ENCODE measurements at places on chromosomes 5 and 9.

- no peak for DNase-seq
These were observed 95.8 kb downstream of the PLPP1 start for GRCh38 chr5:55438998-55439397.

DNA sequence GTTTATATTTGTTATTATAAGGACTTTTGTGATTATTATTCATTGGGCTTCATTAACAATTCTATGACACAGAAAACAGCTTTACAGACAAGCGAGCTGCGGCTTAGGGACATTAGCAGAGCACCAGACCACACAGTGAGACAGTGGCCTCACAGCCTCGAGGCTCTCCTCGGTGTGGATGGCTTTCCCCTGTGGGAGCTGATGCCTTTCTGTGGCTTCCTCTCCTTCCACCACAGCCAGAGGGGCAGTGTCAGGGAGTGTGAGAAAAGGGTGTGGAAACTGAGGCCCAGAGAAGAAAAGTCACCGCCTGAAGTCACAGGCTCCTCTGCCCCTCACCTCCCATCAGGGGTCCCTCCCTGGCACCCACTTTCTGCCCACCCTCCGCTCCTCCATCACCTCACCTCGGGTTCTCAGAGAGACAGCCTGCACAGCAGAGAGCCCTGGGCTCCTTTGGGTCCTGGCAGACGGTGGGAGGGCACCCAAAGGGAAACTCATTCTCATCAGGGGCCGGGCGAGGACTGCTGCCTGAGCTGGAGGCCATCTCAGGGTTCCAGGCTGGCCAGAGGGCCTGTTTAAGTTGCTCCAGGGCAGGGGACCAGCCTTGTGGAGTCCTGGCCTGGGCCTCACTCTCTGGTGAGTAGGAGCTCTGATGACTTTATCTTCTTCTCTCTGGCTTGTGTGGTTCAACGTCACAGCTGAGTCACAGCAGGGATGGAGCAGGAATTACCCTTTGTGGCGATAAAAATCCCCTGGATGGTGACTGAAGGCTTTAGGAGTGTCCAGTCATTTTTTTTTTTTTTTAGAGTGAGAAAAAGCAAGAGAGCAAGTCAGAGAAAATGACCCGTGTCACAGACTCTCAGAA, 830 bp downstream of the TRAF1 start:
- DNase-seq, result peak; percentile 91

DNA sequence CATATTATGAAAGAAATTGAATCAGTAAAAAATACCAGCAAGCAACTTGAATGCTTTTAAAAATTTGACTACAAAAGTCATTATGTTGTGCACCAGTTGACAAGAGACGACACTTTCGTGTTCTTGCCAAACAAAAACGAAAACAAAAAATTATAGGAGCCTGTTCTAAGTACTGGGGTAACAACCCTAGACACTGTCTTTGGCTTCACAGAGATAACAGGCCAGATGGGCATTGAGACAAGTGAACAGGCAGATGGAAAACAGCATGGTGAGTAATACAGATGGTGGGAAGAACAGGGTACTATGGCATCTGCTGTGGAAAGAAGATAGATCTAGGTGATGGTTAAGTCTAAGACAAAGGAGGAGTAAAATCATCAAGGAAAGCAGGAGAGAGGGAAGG, 99.0 kb downstream of the CDH12 start:
- no peak for DNase-seq

- DNase-seq, result no peak
These were observed 21.0 kb upstream of the WWC1 start for GRCh38 chr5:168270476-168270875.

GRCh38 chr9:76424491-76424890, 30.3 kb upstream of the RFK start:
- DNase-seq, result no peak

DNA sequence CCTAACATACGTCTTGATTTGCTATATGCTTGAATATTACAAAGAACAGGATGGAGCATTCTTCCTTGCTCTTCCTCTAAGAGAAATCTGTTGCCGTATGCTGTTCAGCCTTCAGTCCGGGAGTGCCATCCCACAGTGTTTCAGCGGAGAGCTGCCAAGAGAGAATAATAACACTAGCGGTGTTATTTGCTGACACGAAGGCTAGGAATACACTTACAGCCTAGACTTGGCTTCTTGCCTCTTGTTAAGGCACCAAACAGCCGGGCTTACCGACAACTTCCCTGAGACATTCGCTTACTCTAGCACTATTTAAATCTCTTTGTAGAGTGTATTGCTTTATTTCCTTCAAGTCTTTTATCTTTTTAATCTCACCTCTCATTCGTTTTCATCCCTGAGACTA, 31.4 kb downstream of the KCTD16 start:
- no peak for DNase-seq

- DNase-seq, result no peak
These were observed 15.0 kb downstream of the LPCAT1 start for GRCh38 chr5:1508659-1509290.

- DNase-seq, result no peak
These were observed 47.5 kb downstream of the TMEM245 start for GRCh38 chr9:109072133-109072692.

DNA sequence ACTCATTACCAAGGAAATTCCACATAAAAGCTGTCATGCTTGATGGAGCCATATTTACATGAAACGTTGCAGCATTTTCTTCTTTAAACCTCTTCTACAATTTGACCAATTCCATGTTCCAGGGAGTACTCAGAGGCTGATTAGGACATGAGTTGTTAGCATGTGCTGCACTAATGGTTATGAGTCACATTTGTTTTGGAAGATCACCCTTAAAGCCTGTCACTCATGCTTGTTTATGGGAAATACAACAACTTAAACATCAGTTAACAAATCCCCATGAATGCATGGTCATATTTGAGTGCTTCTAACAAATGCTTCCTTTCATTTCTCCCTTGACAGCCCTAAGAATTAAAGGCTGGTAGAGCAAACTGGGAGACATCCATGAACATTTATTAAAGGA, 156.1 kb downstream of the GHR start:
- no peak for DNase-seq

GRCh38 chr5:2460098-2460497, 291.4 kb downstream of the IRX2 start:
- DNase-seq, result no peak

GRCh38 chr5:78611126-78611605, 37.4 kb downstream of the LHFPL2 start:
- DNase-seq, result no peak
